ENCODE measurements at places on chromosomes 13 and 19.
A peak's percentile ranks its signal among the peaks of the same experiment; 100 is the strongest.

DNA sequence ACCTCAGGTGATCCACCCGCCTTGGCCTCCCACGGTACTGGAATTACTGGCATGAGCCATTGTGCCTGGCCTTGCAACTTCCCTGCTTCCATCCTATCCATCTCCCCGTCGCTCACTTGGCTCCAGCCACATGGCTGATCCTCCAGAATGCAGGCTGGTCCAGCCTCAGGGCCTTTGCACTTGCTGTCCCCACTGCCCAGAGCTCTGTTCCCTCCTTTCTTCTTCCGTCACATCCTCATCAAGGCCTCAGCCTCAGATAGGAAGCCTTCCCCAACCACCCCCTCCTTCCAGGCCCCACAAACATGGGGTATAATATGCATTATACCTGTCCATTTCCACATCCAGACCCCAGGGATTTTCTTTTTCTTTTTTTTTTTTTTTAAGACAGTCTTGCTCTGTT, 16.2 kb downstream of the MAST3 start:
- DNase-seq, result no peak

- DNase-seq, result no peak
Observed at GRCh38 chr19:12272980-12273901, 21.4 kb downstream of the ZNF44 start.

GRCh38 chr13:100725472-100725871, 50.9 kb upstream of the TMTC4 start:
- no peak for DNase-seq

DNA sequence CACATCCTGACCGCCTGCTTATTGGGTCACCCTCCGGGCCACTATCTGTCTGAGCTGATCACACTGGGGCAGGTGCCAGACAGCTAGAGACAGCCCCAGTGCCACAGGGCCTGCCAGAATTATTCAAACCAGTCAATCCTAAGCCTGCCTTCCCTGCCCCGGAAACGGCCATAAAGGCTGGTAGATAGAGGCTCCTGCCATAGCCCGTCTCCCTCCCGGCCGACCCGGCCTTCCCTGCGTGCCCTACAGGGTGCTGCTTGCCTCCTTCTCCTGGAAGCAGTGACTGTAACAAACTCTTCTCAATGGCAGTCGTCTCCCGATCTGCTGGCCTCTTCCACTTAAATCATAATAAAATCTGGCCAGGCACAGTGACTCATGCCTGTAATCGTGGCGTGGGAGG, 158.6 kb upstream of the SOX1 start:
- DNase-seq, result peak; percentile 61

DNA sequence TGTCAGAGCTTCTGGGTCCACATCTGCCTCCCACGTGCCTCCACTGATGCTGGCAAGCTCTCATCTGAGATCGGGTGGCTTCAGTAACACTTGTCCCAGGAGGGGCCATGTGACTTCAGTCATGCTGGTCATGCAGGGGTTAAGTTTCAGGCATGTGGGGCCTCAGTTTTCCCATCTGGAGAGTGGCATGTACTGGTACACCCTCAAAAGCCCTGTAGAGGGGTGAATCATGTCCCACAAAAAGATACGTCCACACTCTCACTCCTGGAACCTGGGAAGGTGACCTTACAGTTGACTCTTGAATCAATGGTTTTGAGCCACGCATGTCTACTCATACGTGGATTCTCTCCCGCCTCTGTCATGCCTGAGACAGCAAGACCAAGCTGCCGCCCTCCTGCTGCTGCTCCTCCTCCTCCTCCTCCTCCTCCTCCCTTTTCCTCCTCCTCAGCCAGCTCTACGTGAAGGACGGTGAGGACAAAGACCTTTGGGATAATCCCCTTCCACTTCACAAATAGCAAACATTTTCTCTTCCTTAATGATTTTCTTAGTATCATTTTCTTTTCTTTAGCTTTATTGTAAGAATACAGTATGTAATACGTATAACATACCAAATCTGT, 53.7 kb downstream of the COMP start:
- DNase-seq, result no peak

Data from spleen (tissue), 13 donors.